ENCODE measurements at places on chromosomes 2 and 18.
A peak's percentile ranks its signal among the peaks of the same experiment; 100 is the strongest.

GRCh38 chr2:31344447-31344846 is 70.1 kb downstream of the XDH start:
- no peak for DNase-seq

DNA sequence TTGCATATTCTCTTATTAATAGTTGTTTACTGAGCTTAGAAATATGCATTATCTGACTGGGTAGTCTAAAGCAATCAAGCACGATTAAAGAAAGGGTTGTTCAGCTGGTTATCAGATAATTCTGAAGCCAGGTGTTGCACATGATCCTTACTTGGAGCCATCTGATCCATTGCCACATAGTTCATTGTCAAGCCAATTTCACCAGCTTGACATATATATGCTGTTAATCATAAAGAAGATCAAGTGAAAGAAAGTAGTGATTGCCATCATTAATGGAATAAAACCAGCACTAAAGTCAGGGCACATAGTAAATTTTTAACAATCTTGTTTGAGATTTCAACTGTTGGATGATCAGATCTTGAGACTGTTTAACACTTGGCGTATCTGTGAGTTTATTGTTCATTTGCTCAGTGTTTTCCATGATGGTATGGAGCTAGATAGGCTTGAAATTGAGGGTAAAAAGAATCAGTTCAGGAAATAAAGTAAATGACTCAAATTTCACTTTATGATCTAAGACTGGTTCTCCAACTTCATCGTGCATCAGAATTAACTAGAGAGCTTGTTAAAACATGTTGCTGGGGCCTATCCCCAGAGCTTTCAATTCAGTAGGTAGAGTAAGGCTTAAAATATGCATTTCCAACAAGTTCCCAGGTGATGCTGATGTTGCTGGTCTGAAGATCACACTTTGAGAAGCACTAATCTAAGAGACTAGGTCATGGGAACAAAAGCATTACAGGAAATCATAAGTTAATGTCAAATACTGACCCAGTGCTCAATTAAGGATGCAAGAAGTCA is 539.6 kb downstream of the SATB2 start:
- no peak for DNase-seq

DNA sequence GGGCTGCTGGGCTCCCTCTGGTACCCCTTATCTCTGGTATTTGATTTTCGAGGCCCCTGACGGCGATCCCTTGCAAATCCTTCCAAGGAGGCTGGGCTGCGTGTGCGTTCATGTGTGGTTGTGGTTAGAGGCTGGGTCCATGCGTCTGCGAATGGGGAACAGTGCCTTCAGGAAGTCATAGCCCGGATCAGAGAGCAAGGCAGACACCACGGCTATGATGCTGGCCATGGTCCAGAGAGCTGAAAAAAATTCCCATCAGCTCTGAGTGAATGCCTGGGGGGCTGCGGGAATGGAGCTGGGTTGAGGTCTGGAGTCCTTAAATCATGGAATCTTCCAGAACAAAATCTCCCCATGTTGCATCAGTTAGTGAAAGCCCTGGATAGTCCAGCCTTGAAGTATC is 145.5 kb downstream of the ACKR3 start:
- no peak for DNase-seq

GRCh38 chr18:32167980-32168730 is 21.7 kb upstream of the MEP1B start:
- DNase-seq = no peak

DNA sequence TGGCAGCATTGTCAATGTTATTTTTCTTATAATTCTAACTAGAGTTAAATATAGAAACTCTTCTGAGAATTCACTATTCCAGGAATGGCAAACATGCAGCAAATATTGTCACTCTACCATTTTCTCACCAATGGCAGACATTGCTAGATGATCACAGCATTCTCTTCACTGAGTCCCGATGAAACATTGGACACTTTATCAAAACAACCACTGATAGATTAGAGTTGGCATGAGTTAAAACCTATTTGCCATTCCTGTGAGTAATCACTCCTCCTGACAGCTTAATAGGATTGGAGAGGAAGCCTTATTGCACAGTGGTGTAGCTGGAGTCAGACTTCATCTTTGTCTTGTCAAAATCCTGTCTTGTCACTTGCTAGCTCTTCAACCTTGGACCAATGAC is 163.9 kb upstream of the THUMPD2 start:
- peak; percentile 26 for DNase-seq

- no peak for DNase-seq
Observed at GRCh38 chr18:77090546-77091174, 41.9 kb downstream of the MBP start.

DNA sequence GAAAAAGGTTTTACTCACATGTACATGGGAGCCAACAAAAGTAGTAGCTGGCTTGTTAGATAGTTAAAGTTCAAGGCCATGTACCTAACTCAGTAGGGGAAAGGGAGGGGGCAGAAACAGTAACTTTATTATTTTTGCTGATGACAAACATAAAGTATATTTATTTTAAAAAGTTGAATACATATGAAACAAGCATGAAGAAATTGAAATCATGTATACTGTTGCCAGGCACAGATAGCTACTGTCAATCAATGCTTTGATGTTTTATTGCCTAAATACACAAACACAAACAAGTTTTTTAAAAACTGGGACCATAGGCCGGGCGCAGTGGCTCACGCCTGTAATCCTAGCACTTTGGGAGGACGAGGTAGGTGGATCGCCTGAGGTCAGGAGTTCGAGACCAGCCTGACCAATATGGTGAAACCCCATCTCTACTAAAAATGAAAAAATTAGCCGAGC is 7.6 kb upstream of the PSD4 start:
- DNase-seq = no peak

DNA sequence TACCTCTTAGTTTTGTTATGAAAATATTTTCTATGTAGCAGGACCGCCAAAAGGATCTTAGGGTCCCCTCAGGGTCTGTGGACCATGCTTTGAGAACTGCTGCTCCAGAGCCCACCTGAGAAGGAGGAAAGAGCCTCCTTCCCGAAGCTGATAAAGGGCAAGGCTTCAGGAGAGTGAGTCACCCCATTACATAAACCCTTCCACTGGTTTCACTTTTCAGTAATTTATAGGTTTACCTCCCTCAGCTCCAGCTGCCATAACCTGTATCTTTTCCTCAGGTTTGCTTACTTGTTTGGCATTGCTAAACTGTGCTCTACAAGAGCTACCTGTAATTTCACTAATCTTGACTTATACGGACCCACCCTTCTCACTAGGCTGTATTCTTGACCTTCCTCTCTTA is 6.6 kb downstream of the TTLL4 start:
- no peak for DNase-seq

DNA sequence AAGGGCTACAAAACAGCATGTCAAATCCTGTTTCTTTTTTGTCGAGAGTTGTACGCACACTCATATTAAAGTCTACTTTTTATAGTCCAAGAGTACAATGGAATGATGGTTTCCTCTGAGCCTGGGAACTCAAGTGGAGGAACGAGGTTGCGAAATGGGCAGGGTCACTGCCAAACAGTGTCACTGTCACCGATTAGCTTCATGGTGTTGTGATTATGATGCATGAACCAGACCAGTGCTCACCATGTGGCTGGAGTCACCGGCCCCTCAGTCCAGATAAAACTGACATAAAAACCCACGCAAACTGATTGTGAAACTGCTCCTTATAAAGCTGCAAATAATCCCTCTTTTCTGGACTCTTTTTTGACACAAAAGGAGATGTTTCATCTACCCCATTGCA is 122.0 kb downstream of the COPS8 start:
- no peak for DNase-seq

GRCh38 chr18:45557287-45557686 is 58.0 kb upstream of the SLC14A2 start:
- no peak for DNase-seq

DNA sequence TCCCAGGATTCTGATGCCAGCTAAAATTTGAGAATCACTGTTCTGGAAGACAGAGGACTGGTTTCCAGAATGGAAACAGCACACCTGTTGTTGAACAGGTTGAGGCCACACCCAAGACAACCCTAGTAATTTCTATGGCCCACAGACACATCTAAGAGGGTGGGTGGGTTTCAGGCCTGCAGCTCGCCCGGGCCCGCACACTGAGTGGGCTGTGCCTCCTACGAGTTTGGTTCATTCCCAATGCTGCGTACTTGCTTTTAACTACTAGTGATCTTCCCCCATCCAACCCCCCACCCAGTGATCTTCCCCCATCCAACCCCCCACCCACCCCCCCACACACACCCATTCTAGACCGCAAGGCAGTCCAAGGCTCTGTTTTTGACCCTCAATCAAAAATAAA is 1.3 kb upstream of the NFU1 start:
- DNase-seq = no peak

DNA sequence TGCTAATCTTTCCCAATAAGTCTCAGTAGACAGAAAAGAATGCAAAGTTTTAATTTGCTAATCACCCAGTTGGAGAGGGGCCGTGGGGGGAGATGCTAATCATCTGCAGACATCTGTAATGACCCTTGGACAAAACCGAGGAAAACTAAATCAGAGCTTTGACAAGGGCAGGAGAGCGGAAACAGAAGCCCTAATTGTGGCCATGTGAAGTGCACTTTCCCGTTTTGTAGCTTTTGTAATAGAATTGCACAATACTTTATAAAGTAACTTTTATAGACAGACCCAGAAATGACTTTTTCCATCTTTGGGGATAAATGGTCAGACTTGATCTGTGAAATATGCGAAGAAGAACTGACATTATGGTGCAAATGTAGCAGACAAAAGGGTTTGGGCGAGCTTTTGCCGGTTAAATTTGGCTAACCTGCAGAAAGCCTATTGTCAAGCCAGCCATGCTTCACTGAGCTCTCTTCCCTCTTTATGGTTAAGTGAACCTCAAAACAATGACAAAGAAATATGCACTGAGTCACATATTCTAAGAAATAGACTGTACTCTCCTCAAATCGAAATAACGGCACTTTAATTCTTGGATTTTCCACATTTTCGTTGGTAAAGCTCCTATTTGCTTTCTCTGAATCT is 980.1 kb upstream of the POU3F3 start:
- no peak for DNase-seq

GRCh38 chr2:179974761-179975160 is 32.3 kb downstream of the CWC22 start:
- DNase-seq = peak; percentile 15

DNA sequence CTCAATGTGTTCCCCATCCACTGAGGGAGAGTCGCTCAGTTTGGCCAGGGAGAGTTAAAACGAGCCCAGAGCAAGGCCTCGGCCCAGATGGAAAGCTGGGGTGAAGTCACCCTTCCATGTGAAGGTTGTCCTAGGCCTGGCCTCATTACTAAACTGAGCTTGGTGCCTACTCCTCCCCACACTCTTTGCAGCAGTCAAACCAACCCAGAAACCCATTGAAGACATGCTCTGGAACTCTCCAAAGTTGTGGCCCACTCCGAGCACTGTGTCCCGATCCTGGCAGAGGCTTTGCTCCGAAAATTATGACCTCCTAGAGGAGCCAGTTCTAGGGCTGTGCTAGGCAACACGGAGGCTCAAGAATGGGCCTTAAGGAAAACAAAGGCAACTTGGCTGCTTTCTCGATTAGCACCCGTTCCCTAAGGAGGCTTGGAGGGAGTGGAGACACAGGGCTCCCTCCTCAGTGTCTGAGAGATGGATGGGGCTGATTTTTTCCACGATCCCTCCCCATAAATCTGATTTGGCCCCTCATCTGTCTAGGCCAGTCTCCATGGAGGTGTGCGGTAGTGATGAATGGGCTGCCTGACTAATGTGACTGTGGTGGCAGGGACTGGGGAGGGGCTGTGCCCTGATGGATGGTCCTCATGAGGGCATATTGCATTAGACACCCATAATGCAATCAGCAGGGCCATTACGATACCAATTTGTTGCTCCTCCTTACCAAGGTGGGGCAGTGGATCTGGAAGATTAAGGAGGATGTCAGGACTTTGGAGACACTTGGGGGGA is 11.7 kb upstream of the CYP26B1 start:
- no peak for DNase-seq

- DNase-seq = no peak
Observed at GRCh38 chr2:10591207-10591606, 98.6 kb downstream of the NOL10 start.

DNA sequence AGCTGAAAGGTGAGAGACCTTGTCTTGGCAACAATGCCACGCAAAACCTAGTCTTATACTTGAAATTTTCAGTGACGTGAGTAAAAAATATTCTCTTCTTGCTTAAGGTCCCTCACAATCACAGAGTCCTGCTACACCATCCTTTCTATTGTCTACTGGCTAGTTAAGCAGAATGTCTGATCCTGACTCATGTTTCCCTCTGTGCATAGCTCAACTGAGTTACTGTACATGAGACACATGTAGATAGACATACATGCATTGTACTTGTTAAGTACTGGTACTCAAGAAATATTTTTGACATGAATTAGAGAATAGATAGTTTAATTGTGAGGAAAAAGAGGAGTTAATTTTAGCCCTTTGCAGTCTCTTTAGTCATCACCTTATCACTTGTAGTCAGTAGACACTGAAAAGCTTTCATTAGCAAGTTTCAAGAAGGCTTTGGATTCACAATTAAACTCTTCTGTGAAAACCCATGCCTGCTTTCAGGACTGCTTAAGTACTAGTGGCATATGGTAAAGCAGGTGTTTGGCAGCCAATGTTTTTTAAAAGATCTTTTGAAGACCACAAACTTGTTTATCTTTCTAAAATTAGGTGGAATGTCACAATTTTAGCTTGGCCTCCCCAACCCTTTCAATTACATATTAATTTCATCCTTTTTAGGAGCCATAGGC is 158.7 kb upstream of the CCDC150 start:
- DNase-seq = peak; percentile 11

DNA sequence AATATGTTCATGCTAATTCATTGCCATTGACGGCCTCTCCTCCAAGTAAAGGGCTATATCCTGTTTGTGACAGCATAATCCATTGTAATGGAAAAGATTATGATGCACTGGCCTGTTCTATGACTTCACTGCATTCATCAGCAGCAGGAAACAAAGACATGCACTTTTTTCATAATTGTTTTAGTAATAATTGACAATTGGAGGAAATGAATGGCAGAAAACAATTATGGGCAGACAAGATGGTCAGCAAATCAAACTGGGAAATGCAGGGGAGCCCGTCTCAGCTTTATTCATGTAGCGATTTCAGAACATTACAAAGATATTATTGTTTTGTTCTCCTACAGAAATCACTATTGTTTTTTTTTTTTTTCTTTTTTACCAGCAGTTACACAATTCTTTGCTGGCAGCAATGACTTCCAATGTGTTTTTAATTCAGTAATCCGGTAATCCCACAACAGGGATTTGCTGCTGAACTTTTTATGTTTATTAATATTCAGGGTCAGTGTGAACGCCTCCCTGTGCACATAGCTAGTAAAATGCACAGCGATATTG is 33.8 kb upstream of the RASGRP3 start:
- no peak for DNase-seq

DNA sequence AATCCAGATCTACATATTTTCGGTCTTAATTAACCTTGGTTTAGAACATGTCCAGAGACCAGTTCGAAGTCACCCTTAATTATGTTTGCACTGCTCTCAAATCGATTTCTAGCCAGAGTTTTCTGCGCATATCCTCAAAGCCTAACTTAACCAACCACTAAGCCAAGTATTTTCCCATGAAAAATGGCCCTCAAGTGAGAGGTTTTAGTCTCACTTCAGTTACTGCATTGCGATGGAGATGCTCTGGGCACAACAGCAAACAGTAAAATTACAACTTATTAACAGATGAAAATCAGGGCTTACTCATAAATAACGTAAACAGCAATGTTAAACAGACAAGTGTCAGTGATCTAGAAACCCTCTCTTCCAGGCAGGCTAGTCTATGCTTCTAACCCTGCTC is 4.5 kb downstream of the RTN4 start:
- DNase-seq = no peak
